ENCODE measurements at places on chromosomes 4 and X.

DNA sequence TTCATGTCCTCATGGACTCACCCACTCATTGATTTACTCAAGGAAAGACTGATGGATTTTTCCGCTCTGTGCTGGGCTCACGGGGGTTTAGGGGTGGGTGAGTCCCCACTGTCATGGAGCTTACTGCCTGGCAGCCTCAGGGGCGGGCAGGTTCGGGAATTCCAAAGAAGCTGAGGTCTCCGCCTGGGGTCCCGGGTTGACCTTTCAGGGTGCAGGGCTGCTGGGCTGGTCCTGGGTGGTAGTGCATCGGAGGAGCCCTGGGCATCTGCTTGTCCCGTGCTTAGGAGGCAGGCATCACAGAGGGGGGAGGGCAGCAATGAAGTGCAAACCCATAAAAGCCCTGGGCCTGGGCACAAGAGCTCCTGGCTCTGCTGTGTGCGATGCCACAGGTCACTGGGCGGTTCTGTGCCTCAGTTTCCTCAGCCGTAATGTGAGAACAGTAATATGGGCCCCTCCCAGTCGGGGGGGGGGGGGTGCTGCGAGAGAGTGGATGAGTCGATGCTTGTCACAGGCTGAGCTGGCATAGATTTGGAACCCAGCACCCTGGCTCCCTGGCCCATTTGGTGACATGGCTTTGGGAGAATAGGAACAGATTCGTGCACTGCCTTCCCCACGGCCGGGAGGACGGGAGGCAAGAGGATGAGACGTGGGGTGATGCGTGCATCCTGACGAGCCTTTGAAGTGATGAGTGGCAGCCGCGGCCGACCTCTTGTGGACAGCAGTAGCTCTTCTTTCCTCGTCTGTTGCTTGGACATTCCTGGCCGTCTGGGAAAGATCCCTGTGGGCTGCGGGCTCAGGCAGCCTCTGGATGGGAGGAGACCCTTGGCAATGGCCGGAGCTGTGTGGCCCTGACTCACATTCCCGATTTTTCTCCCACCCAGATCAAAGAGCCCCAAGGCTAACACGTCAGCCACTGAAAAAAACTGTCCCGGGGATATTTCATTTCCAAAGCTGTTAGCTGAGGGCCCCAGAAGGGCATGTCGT, 42.0 kb downstream of the PSAPL1 start:
- no peak for DNase-seq

GRCh38 chrX:14420841-14421240, 108.5 kb upstream of the GLRA2 start:
- no peak for DNase-seq

DNA sequence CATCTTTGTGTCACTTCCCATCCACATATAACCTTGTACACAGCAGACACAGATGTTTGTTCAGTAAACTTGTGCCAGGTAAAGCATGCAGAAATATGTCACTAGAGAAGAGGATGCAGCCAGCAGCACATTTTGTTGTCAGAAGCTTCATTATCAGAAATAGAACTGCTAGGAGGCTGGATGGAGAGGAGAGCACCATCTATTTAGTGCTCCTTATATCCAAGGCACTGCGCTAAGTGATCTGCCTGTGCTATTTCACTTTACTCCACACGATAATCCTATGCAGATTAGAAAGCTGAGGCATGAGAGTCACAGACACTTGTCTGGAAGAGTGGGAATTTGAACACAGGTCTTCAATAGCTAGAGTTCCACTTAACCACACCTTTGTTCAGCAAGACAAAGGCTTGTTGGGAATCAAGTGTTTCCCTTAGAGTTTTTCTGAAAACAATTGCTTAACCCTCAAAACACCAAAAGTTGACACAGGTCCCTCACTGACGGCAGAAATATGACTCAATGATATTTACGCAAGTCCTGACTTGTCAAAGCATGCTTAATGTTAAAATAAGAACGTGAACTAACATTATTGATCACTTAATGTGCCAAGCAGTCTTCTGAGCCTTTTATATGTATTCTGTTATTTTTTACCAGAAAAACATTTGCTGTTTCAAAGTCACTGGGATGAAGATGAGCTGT, 1.2 kb upstream of the QDPR start:
- no peak for DNase-seq

DNA sequence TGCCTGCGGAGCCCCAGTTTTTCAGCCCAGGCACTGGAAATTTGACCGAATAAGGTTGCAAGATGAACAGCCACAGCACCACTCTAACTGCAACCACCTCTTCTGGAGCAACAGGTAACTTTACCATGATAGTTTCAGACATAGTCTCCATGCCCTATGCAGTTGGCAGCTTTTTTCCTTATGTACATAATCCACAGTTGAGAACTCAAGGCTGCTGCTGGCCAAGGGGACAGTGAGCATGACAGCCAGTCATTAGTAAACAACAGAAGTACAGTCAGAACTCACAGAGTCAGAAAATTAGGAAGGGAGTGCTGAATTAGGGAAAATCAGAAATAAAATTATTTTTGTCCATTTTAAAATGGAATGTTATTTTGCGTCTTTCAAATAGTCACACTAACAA, 192.7 kb upstream of the NHS start:
- DNase-seq = no peak

DNA sequence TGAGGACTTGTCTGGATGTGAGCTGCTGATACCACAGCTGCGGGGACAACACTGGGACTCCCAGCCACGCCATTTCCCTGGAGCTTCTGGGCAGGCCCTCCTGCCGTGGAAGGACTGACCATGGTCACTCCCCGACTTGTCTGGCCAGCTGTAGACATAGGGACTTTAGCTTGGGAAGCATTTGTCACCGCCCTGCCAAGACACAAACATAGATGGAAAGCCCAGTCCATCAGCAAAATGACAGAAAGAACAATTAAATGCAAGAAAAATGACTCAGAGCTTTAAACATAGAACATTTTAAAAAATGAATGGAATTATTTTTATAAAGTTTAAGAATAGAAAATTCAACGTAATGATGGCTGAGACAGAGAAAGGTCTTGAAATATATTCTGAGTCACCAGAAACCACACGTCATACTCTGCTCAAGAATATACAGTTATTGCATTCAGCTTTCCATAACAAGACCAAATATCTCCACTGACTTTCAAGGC, 107.6 kb upstream of the CBR4 start:
- no peak for DNase-seq

- no peak for DNase-seq
Measured at GRCh38 chr4:182206266-182206665, 36.9 kb upstream of the TENM3 start.

- DNase-seq = no peak
Measured at GRCh38 chrX:43998374-43998773, 25.2 kb upstream of the NDP start.

- DNase-seq = no peak
Measured at GRCh38 chrX:7024850-7025249, 122.7 kb upstream of the STS start.

- DNase-seq = no peak
Measured at GRCh38 chr4:41575665-41576064, 37.7 kb downstream of the LIMCH1 start.

- DNase-seq = no peak
Measured at GRCh38 chr4:152064282-152064681, 303.5 kb upstream of the GATB start.

- no peak for DNase-seq
Measured at GRCh38 chrX:39017716-39018115, 216.5 kb downstream of the MID1IP1 start.

DNA sequence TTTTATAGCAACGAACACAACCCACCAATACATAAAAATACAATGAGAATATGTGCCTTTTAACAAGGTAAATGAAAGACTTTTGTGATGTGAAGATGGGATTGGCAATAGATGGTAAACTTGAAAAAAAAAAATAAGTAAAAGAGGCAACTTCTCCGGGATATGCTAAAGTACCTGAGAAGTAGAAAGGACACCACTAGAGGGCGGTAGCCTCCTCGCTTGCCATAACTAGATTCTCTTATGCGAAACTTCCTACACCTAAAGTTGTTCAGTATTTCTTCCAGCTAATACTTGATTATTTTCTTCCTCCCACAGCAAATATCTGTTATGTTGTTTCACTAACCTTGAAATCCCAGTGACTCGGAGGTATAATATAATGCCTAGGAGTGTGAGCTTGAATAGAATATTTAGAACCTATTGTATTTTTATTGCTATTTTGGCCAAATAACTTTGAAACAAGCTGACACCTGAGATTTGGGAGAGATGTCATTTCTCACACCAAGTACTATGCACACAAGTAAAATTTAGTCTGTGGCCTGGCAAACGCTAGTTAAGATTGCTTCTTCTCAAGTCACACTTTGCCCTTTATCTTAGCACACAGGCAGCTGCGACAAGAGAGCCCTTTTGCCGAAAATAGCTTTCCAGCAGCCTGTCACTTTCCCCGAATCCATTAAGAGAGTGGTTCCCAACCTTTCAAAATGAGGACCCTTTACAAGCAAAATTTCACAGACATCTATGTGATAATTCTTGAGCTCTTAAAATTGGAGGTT, 44.9 kb upstream of the PDLIM5 start:
- DNase-seq = peak; percentile 76

DNA sequence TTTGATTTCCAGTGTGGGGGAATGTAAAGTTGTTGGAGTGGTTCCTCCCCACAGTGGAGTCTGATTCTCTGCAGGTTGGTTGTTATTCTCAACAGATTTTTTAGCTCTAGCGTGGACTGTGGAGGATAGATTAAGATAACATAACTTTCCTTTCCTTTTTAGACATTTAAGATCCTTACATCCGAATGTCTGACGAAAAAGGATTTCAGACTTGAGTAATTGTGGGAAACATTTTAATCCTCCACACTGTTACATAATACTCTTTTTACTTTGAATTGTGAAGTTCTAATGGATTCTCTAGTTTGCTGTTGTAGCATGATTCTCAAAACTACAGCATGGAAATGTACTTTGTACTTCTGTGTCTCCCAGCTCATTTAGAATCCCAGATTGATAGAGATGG, 107.8 kb downstream of the ARHGAP10 start:
- no peak for DNase-seq

GRCh38 chrX:111123606-111124179, 27.7 kb downstream of the PAK3 start:
- peak; percentile 7 for DNase-seq

- DNase-seq = no peak
Measured at GRCh38 chr4:17165286-17165685, 266.8 kb upstream of the LDB2 start.

DNA sequence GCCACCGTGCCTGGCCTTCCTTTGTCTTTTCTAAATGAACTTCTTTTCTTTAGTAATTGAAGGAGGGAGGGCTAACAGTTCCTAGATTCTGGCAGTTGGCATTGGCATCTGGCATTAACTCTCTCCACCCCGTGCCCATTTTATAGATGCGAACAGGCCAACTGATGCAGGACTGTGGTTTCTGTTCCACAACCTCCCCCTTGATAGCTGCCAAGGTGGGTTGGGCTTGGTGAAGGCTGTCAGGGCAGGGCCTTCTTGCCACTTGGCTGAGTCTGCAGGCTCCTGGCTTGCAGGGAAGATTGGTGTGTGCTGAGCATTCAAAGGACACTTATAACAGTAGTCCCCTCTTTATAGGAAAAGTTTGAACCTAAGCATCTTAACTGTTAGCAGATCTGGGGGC, 4.3 kb downstream of the SOWAHD start:
- DNase-seq = peak; percentile 78

DNA sequence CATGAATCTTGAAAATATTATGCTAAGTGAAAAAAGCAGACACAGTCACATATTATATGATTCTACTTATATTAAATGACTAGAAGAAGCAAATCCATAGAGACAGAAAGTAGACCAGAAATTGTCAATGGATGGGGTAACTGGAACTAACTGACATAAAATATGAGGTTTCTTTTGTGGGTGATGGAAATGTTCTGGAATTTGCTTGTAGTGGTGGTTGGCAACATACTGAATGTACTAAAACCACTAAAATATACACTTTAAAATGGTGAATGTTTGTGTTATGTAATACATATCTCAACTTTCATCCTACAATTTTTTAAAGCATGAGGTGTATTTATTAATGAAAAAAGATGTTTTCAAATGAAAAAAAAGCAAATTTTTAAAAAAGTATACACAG, 14.7 kb downstream of the CNOT6L start:
- DNase-seq = no peak

DNA sequence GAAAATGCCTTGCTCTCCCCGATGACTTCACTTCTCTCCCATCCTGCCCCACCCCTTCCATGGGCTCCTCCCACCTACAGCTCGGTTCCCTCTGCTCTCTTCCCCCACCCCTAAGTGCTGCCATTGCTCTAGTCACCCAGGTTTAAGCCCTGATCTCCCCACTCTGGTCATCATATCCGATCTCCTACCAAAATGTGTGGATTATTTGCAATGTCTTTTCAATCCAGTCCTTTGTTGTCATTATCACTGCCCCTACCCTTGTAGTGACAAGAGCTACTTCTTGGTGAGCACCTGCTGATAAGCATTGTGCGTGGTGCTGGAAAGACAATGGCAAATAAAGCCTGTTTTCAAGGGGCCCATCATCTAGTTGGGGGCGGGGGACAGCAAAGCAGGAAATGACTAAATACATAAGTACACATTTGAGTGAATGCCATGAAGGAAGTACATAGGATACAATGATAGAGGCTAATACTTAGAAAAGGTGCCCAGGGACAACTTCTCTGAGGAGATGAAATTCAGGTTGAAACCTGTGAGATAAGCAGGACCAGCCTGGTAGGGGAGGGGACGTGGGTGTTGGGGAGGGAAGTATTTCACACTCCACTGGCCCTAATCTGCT, 63.8 kb downstream of the DLG3 start:
- DNase-seq = no peak

DNA sequence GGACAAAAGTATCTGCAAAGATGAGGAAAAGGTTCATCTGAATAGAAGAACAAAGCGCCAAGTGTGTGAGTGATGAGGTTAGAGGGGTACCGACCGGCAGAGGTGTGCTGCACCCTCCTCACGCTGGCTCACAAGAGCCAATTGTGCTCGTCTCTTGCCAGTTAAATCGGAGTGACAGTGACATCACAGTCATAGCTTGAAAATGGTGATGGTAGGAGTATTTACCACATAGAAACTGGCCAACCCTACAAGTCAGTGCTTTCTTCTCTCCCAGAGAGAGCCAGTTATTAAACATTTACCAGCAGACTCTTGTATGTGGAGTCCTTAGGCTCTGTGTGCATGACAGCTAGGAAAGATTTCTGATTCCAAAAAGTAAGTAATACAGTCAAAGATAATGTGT, 32.4 kb downstream of the CLDN22 start:
- no peak for DNase-seq

DNA sequence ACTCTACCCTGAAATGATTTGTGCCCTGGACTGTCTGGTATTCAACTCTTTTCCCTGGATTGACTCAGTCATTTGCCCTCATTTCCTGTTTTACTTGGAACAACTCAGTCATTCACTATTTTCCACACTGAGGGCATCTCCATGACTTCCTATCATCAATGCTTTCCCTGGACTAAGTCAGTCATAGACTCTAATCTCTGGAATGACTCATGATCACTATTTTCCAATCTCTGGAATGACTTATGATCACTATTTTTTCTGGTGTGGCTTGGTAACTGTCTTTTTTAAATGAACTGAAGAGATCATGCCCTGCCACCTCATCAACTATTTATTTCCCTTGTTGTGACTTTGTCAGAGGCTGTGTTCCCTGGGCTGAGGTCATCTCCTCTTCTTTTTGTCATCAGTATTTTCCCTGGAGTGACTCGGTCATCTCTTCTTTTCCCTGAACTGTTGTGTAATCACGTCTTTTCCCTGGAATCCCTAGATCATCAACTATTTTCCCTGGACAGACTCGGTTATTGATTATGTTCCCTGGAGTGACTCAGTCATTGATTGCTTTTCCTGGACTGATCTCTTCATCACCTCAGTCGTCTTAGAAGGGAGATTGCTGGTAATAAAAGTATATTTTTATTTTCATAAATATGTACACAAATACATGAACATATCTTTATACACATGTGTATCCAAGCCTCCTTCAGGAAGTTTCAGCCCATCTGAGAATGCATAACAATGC, 327.1 kb upstream of the VCX start:
- DNase-seq = no peak
